ENCODE measurements at places on chromosomes 4 and X.

DNA sequence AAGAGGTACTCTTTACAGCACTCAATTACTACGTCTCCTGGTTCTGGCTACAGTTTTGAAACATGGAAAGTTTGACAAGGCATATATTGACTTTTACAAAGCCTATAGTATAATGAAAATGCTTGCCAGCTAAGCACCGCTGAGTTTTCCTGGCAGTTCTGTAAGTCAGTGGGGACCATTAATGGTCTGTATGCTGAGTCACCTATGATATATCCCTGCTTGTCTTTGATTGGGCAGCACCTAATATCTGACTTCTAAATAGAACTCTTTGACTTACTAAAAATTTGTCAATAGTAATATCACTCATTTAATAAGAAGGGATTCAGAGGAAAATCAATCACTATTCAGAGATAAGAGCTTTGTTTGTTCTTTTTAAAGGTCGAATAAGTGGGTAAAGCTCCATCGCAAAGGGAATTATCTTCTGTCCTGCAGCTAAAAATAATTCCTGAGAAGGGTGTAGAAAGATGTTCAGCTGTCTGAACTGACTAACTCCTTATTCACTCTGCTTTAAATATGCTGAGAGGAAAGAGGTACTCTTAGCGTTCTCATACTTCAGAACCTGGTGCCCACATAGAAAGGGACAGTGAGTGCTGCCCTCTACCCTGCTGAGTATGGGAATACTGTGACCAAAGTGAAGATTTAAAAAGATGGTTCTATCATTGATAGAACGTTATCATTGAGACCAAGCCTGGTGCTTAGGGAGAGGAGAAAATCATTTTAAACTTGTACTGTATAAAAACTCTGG is 959 bp downstream of the SMPX start:
- no peak for DNase-seq

DNA sequence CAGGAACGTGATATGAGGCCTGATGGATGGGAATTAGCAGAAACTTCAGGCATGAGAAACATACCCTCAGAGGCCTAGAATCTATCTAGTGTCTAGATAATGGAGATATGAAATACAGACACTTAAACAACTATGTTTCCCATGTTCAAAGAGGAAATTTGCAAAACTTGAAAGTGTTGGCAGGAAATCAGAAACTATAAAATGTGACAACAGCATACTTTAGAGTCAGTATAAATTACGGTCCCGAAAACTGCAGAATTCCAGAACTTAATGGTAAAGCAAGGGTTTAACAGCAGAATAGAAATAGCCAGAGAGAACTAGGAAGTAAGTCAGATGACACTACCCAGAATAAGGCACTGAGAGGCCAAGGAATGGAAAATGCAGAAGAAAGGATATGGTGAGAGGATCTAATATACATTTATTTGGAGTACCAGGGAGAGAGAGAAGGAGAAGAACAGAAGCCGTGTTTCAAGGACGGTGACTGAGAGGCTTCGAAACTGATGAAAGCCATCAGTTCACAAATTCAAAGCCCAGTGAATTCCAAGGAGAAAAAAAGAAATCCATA is 7.4 kb downstream of the HTT-AS start:
- DNase-seq: no peak

DNA sequence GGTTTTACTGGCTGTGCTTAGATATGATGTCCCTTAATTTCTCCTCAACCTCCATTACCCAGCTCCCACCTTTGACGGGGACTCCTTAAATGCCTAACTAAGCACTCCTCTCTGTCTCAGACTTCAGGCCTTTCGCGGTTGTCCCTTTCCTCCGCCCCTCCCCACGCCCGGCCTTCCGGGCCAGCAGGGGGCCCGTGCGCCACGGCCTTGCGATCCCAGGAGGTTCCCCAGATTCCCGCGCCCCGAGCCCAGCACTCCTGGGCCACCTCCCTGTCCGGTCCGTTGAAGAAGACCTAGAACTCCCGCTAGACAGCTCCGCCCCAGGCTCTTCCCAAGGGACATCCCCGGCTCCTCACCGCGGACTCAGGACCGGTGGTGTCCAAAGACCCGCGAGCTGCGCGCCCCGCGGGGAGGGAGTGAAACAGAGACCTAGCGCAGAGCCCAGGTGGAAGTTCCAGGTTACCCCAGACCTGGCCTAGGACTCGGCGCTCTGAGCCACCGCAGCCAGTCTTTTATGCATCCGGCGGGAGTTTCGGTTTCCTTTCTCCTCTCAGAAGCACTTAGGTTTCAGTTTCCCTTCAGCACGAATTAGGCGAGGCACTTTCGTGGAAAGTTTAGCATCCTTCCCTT is at the start of gene DDX60:
Gene DDX60, minus strand, starts transcription at position 487 of the 630 bp plus-strand sequence. CDS start 7,493 bp downstream, outside the sequence.
- DNase-seq: peak; percentile 74

- DNase-seq: no peak
Measured at GRCh38 chrX:72475952-72476668, 96.5 kb downstream of the HDAC8 start.

DNA sequence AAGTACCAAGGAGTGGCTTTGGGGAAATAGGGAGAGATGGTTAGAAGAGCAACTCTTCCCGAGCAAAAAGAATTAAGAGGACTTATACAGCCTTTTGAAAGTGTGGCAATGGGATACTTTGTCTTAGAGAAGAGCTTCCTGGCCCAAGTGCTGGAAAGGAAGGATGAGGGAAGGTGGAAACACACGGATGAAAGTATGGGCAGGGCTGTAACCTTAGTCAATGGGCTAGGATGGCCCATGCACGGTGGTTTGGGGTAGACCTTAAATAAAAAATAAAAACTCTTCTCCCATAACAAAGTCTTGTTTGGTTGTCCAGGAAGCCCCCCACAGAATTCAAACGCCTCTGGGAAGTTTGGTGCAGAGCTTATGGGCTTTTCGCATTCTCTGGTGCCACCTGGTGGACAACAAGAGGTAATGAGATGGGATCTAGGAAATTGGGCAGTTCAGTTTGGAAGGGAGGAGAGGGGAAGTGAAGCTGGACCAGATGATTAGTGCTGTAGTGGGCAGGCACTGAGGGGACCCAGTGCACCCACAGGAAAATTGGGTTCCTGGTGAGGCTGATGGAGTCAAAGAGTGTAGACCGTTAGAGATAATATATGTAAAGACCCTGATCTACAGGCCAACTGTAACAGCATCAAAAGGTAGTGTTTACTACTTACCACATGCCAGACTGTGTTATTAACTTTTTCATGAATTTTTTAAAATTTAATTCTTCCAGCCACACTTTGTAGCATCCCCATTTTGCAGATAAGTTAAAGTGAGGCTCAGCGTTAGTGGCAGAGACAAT is 13.8 kb upstream of the ENOX2 start:
- peak; percentile 36 for DNase-seq

- peak; percentile 34 for DNase-seq
Measured at GRCh38 chr4:143404555-143404954, 67.9 kb downstream of the GAB1 start.

- DNase-seq: no peak
Measured at GRCh38 chr4:19580095-19580494, 671.6 kb upstream of the SLIT2 start.

- DNase-seq: no peak
Measured at GRCh38 chr4:156901871-156902270, 69.7 kb downstream of the PDGFC start.

GRCh38 chr4:8586246-8586645 is 6.1 kb downstream of the GPR78 start:
- no peak for DNase-seq

DNA sequence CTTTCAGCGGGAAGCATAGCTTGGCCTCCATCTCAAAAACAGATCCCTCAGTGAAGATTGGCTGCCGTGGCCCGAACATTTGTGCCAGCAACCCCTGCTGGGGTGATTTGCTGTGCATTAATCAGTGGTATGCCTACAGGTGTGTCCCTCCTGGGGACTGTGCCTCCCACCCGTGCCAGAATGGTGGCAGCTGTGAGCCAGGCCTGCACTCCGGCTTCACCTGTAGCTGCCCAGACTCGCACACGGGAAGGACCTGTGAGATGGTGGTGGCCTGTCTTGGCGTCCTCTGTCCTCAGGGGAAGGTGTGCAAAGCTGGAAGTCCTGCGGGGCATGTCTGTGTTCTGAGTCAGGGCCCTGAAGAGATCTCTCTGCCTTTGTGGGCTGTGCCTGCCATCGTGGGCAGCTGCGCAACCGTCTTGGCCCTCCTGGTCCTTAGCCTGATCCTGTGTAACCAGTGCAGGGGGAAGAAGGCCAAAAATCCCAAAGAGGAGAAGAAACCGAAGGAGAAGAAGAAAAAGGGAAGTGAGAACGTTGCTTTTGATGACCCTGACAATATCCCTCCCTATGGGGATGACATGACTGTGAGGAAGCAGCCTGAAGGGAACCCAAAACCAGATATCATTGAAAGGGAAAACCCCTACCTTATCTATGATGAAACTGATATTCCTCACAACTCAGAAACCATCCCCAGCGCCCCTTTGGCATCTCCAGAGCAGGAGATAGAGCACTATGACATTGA is 175.4 kb downstream of the FAT4 start:
- DNase-seq: no peak
